Fibroblast of the aortic adventitia (primary cell): ENCODE measurements at places on chromosomes 12 and 14. TPM values are rescaled to one million over a fixed set of nuclear protein-coding genes. Genes with fewer than 3 reads are reported as not detected.

DNA sequence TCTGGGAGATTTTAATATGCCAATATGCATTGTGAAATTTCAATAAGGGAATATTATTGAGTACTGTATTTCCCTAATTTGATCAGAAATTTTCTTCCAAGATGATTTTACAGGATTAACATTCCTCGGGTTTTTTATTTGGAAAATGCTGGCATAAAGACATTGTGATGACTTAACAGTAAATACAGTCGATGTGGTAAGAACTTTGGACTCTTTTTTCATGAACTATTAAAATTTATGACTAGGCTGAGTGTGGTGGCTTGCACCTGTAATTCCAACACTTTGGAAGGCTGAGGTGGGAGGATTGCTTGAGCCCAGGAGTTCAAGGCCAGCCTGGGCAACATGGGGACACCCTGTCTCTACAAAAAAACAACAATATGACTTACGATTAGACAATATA, 197.1 kb upstream of the RASSF8 start:
- DNase-seq: no peak

- peak; percentile 37 for DNase-seq
These were observed 483.5 kb downstream of the ATP23 start for GRCh38 chr12:58424735-58425392.

DNA sequence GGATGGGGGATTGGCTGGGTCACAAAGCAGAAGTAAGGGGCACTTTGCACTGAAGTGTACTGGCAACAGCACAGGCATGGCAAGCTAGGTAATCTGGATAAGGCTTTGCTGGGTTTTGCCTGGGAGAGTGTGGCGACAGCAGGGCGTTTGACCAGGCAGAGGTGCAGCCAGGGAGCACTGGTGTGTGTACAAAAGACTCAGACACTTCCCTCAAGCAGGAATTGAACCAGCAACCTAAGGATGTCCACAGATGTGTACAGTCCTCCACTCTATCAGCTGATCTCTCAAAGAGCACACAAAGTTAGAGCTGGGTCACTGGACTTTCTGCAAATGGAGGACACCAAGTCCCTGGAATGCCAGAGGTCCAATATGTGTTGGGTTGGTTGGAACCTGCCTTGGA, 15.4 kb upstream of the RNASE4 start:
- no peak for DNase-seq

GRCh38 chr12:128852026-128852698, 1.1 kb upstream of the GLT1D1 start:
- no peak for DNase-seq

DNA sequence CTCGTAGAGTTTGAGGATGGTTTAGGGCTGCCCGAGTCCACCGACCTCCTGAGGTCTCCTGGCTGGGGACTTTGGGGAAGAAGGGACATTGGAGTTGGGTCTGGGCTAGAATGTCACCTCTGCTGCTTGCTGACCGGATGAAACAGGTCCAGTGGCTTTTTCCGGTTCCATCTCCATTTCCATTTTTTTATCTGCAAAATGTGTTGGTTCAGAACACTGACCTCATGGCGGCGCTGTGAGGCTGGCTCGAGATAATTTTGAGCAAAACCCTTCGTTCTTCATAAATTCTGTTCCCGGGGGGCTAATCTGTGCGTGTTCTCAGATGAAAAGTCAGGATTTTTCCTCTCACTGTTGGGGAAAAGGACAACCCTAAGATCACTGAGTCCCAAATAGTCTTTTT, 11.7 kb upstream of the MYL2 start:
- DNase-seq: no peak

- DNase-seq: peak; percentile 78
These were observed 85.9 kb downstream of the FBXW8 start for GRCh38 chr12:116996621-116997020.

DNA sequence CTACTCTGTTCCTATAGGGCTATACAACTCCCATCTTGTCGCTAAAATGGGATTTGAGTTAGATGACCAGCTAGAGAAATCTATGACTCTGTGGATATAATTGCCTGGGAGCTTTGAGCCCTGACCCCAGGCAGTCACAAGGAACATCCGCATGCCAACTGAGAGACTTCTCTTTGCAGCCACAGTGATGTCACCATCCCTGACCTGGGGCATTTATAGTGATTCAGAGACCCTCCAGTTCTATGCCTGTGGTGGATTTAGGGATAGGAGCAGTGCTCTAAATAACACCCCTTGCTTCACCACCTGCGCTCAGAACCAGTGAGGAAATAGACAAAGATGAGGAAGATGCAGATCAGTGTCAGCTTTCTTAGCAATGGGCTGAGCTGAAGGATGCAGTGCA, 86.2 kb downstream of the RIN3 start:
- no peak for DNase-seq

GRCh38 chr12:4025181-4026019, 152.2 kb upstream of the PARP11 start:
- DNase-seq: no peak

- peak; percentile 30 for DNase-seq
These were observed 8.4 kb upstream of the TBX3 start for GRCh38 chr12:114692186-114693058.

GRCh38 chr12:97301576-97301975, 161.0 kb upstream of the RMST start:
- DNase-seq: no peak

DNA sequence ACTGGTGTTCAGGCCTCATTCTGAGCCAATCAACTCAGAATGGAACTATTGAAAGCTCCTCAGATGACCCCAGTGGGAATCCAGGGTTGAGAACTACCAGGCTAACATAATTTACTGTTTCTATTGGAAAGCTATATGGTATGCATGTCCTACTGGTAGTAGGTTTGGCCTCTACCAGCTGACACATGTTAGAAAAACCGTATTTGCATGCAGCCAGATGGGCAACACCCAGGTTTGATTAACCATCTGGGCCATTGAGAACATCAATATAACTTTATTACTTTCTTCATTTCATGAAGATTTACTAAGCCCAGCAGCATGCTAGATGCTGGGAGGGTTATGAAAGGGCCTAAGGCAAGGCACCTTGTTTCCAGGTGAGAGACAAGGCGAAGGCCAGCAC, 181.4 kb upstream of the PARP11 start:
- no peak for DNase-seq

DNA sequence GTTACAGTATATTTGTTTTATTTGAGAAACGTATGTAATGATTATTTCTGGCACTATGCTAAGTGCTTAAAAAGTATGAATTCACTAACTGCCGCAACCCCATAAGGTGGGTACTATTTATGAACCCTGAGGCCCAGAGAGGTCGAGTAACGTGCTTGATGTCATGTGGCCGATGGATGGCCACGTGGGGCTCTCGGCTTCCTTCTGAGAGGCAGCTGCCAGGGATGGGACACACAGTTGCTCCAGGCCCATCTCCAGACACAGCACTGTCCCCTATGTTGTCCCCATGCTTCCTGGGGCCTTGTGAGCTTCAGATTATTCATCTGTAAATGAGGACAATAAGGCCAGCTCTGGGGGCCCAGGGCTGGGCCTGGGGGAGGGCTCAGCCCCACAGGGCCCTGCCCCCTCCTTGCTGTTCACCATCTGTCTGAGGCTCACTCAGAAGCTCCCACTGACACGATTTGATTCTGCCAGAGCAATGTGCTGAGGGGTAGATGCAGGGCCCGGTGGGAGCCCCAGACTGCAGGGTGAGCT, 115.0 kb downstream of the CALM1 start:
- no peak for DNase-seq

CLBA1 gene
- total RNA-seq: 2.8 and 8.0 TPM in 2 replicates

MTHFD1 gene
- total RNA-seq: 12.2 and 73.1 TPM in 2 replicates

AQP2 gene
- total RNA-seq: not detected in 2 replicates

ERP29 gene
- total RNA-seq: 56.0 and 77.7 TPM in 2 replicates

CBLN3 gene
- total RNA-seq: 5.9 and 6.2 TPM in 2 replicates

C12orf54 gene
- total RNA-seq: not detected in 2 replicates

CLEC2A gene
- total RNA-seq: not detected in 2 replicates

HHIPL1 gene
- 4.4 and 5.1 TPM in 2 replicates for total RNA-seq

CCDC88C gene
- under 0.01 TPM in 1 of 2 replicates, not detected in the other for total RNA-seq

PAH gene
- not detected in 2 replicates for total RNA-seq
